NCI-H526 treated with DMSO at 0.1 percent for 48 hours (cell line): ENCODE measurements at places on chromosomes 13 and 19.

DNA sequence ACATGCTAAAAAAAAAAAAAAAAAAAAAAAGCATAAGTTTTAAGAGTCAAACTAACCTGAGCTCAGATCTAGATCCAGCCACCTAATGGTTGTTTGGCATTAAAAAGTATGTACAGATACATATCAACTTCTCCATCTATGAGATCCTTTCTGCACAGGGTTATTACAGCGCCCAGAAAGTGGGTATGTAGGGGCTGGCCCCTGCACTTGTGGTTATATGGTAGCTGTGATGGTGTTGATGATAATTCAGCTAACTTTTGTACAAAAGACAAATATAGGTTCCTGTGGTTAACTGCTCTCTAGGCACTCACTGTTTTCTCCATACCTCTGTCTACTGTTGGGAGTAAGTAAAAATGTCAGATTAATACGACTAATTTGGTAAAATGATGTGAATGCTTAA is 81.7 kb downstream of the TNFRSF19 start:
- DNase-seq: no peak

GRCh38 chr19:6806488-6806887 is 34.0 kb downstream of the VAV1 start:
- DNase-seq: no peak

DNA sequence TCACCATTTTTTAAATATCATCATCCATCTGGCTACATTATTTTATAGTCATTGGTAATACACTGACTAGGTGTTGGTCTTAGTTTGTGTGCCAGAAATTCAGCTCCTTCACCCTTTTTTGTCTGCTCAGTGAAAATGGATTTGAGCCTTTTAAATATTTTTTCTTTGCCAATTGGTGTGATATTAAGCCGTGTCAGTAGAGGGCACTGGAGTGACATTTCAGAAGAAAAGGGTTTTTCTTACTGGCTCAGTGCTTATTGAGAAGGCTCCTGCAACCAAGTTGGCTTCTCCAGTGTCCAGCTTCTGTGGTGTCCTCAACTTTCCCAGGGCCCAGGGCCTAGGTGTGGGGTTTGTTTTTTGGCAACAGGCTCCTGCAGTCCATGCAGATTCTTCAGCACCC is 546.6 kb downstream of the DACH1 start:
- peak; percentile 28 for DNase-seq

GRCh38 chr13:40187324-40187795 is 479.1 kb downstream of the FOXO1 start:
- DNase-seq: no peak

GRCh38 chr19:57192993-57193392 is 1.7 kb downstream of the ZNF264 start:
- no peak for DNase-seq

DNA sequence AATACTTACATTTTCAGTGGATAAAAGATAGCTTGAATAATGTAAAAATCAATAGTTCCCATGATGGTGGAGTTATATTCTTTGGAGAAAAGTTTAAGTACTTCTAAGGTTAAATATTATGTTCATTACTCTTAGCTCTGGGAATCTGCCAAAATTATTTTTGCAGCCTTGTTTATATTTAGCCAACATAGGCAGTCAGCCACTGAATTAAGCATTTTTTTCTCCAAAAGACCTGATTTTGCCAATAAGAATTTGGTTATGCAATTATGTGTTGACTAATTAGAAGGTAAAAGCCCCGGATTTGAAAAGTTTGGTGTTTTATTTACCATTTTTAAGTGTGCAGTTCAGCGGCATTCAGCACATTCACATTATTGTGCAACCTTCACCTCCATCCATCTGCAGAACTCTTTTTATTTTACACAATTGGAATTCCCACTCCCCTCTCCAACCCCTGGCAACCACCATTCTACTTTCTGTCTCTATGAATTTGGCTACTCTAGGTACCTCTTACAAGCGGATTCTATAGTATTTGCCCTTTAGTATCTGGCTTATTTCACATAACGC is 90.1 kb upstream of the C1QTNF9B start:
- DNase-seq: no peak
